ENCODE measurements at places on chromosomes 13 and 19. TPM values are rescaled to one million over a fixed set of nuclear protein-coding genes. Genes with fewer than 3 reads are reported as not detected.

The KIR3DL2 gene
- not detected for total RNA-seq

The PSG6 gene
- not detected for total RNA-seq

The ZIC2 gene
- total RNA-seq = not detected

The ADAT3 gene
- 4.0 TPM for total RNA-seq

The STARD13 gene
- total RNA-seq = 14.7 TPM

The SIGLEC10 gene
- total RNA-seq = not detected

The KLK15 gene
- not detected for total RNA-seq

The C13orf42 gene
- total RNA-seq = not detected

The MEIOSIN gene
- not detected for total RNA-seq

The MCF2L gene
- 5.8 TPM for total RNA-seq

The SIGLEC9 gene
- total RNA-seq = not detected

The MISP3 gene
- total RNA-seq = not detected
